ENCODE measurements at places on chromosomes 12 and 14.
A peak's percentile ranks its signal among the peaks of the same experiment; 100 is the strongest.

- DNase-seq: no peak
Measured at GRCh38 chr12:125491553-125491952, 426.3 kb downstream of the AACS start.

GRCh38 chr14:101713621-101714349, 47.7 kb upstream of the PPP2R5C start:
- no peak for DNase-seq

- no peak for DNase-seq
Measured at GRCh38 chr14:100015251-100015655, 50.0 kb upstream of the EVL start.

DNA sequence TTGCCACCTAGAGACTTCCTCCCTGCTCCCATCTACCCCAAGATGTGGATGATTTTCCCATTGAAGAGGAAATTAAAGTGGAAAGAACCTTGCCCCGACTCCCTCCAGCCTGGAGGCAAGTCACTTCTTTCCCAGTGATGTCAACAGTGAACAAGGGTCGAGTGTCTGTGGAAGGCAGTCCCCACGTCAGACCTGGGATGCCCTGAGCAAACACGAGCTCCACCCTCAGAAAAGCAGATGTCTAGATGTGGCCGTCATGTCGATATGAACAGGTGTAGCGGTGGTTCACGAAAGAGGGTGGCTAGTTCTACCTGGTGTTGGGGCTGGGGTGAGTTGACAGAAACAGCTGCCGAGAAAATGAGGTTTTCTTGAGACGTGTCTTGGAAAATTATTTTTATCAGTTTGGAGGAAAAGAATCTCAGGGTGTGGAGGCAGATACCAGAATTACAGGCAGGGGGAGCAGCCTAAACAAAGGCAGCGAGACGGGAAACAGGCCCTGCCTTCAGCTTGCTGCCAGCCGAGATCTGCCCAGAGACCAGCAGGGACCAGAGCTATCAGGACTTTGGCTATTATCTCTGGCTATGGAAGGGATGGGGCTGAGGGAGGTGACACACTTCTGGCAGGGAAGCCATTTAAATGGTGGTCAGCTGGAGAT, 25.9 kb downstream of the SYNDIG1L start:
- DNase-seq: no peak

GRCh38 chr12:4984344-4984743, 59.3 kb upstream of the KCNA5 start:
- no peak for DNase-seq

GRCh38 chr14:96129128-96129736, 75.4 kb upstream of the BDKRB2 start:
- no peak for DNase-seq

GRCh38 chr12:124640056-124640455, 72.6 kb upstream of the NCOR2 start:
- peak; percentile 15 for DNase-seq

GRCh38 chr12:27123642-27124041, 41.3 kb upstream of the C12orf71 start:
- DNase-seq: no peak

DNA sequence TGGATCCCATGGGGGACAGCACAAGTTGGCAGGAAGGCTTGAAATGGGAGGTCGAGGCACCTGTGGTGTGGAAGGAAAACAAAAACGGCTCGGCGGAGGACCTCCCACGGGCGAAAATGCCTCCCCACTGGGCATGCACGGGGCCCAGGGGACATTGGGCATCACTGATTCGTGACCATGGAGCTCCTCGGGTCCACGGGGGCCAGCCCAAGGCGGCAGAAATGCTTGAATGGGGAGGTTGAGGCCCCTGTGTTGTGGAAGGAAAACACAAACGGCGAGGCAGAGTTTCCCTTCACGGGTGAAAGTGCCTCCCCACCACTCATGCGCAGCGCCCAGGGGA, 376.0 kb downstream of the ALG10 start:
- DNase-seq: no peak

GRCh38 chr14:101582294-101582693, 21.0 kb downstream of the DIO3 start:
- no peak for DNase-seq

- DNase-seq: no peak
Measured at GRCh38 chr12:90390947-90391346, 564.0 kb downstream of the CCER1 start.

GRCh38 chr14:68886109-68886434, 93.0 kb downstream of the ACTN1 start:
- no peak for DNase-seq

DNA sequence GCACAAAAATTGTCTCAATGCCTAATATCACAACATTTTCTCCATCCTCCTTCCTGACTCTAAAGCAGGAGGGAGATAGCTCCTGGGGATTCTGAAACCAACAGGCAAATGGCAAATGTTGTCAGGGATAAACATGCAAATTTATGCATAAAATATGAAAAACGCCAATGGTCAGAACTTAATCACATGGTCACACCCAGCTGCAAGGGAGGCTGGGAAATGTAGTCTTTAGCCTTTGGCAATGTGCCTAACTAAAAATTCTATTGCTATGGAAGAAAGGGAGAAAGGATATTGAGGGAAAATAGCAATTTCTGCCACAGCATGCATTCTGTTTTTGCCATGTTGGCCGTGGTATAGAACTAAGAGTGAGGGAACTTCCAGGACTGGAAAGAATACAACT, 11.7 kb upstream of the OASL start:
- DNase-seq: no peak

- no peak for DNase-seq
Measured at GRCh38 chr12:106436164-106436563, 78.6 kb downstream of the POLR3B start.

DNA sequence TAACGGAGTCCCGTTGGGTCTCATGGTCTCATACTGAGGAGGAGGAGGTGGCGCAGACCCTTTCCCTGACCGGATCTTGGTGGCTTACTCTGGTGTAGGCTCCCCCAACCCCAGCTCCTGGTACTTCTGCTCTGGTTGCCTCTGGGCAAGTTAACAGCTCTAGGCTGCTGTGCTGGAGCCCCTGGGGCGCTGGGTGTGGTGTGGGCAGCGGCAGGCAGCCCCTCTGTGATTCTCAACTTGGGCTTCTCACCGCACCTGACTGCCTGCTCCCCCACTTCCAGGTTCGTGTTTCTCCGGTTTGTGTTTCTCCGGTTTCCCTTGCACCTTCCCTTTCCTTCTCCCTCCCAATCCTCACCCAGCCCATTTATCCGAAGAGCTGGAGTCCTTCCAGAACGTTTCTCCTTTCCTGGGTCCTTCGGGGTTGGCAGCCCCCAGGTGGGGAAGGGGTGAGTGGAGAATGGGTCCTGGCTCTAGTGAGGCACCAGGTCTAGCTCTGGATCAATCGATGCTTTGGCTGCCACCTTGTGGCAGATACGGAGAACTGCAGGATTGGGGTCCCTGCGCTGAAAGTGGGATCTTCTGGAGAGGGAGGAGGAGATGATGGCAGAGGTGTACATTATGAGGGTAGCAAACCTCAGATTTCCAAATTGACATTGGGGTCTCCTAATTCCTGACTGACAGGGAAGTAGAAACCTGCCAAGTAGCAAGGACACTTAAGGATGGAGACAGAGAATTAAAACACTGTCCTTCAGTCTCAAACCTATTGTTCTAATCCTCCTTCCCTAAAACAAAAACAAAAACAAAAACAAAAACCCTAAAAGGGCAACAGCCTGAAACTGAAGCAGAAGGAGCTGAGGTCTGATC, 8.3 kb downstream of the CISTR start:
- DNase-seq: no peak

- no peak for DNase-seq
Measured at GRCh38 chr14:39291701-39292100, 58.0 kb downstream of the MIA2 start.

GRCh38 chr14:45089813-45090212, 5.9 kb downstream of the PRPF39 start:
- DNase-seq: no peak

DNA sequence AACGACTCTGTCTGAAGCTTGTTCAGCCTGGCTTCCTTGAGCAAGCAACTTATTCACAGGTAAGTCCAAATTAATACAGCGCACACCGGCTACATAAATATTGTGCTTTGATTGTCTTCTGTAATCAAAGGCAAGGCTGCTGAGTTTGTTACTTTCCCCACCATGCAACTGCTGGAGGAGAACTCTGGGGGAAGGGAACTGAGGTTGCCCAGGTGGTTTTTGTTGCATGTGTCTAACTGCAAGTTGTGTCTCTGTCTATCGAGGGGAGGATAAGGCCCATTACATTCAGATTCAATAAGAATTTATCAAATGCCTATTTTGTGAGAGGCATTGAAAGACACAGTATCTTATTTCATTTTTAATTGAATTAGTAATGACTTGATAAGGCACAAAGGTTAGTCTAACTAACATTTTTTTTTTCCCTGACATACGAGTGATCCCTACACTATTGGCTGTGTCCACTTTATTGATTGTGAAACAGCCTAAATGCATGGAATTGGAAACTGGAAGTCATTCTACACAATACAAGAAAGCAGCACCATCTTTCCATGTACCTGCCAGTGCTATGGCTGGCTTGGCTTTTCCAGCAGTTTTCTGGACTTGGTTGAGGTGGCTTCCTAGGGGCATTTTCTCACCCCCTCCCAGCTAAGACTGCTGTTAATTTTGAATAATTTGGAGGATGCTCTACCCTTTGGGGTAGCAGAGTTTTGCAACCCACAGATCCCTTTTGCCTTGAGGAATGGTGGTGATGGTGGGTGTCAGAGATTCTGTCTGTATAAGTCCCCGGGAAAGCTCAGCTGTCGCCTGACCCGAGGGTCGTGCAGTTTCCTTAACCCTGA, 951 bp upstream of the CHST11 start:
- no peak for DNase-seq

GRCh38 chr12:94172031-94172430, 23.7 kb downstream of the PLXNC1 start:
- DNase-seq: no peak

GRCh38 chr14:41604721-41605531, 1.8 kb upstream of the LRFN5 start:
- DNase-seq: no peak

DNA sequence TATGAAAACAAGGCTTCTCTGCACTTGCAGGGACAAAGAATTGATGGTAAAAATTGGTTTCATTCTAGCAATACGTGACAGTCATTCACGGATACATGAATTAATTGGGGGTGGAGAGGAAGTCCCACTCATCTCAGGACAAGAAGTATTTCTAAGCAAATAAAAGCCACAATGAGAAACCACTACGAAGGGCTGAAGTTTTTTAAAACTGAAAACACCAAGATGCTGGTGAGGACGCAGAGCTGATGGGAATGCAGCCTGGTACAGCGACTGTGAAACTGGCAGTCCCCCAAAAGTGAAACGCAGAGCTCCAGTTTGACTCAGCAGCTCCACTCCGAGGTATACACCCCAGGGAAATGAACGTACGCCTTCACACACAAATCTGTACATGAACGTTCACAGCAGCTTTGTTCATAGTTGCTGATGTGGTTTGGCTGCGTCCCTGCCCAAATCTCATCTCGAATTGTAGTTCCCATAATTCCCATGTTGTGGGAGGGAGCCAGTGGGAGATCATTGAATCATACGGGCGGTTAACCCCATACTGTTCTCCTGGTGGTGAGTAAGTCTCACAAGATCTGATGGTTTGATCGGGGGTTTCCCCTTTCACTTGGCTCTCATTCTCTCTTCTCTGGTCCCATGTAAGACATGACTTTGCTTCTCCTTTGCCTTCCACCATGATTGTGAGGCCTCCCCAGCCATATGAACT, 89.0 kb downstream of the SCARB1 start:
- DNase-seq: peak; percentile 68

All from HS-27A (cell line).